ENCODE measurements at places on chromosomes 1 and 21.

- DNase-seq = no peak
Measured at GRCh38 chr1:29438991-29439390, 202.7 kb downstream of the PTPRU start.

GRCh38 chr21:29465546-29465945, 166.8 kb downstream of the BACH1 start:
- no peak for DNase-seq

DNA sequence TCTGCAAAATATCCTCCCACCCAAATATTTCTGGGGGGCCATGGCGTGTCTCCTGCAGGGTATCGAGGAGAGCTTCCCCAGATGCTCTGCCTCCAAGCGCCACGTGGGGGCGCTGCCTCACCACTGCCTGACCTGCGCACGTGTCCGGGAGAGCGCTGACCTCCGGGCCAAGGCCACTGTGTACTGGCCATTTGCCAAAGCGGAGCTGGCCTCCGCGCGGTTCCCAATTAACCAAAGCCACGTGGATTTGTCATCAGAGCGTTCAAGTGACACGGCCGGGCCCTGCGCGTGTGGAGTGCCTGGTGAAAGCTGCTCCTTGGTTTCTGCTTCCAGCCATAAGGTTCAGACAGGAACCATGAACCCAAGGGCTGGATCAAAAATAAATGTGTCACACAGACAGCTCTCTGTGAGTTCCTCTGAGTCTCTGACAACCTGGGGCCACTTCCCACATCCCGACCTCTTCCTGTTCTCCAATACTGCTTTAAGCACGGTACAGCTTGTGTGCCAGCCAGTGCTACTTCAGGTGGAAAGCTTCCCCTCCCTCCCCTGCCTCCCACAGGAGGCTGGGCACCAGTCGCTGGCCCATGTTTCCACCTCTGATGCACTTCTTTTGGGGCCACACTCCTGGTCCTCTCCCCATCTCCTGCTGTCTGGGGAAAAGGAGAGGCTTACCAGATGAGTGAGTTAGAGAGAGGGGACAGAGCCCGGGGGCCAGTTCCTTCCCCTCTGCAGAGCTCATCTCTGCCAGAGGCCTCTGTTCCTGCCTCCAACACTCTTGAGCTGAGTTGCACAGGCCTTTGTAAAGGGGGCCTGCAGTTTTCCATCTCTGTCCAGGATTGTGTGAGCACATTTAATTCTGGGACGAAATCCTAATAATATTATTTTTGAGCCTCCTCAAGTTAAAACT, 26.1 kb downstream of the ZP4 start:
- no peak for DNase-seq

GRCh38 chr1:230698130-230698529, 15.8 kb downstream of the AGT start:
- DNase-seq = no peak

- no peak for DNase-seq
Measured at GRCh38 chr1:41658431-41659158, 174.1 kb upstream of the EDN2 start.

Measured in stimulated activated CD8-positive, alpha-beta memory T cell treated with anti-CD3 and anti-CD28 coated beads, Interleukin-4, amount 100 ng/mL, for 1 hour (primary cell).